ENCODE measurements at places on chromosomes 6 and 20.

DNA sequence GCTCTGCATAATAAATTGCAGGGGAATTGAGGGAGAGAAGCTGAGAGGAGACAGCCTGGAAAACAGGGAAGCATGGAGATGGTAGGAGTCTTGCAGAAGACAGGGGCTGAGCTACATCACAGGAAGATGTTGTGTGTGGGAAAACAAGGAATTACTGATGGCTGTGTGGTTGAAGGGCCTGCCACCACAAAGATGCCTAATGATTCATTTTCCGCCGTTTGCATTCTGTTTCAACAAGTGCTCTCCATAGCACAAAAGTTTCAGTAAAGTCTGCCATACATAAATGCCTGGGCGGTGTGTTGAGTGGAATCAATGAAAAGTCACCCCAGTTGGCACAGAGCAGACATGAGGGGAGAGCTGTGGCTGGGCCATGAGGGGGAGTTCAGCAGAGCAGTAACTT lies 5.6 kb upstream of the KLHL31 start:
- DNase-seq, result no peak

DNA sequence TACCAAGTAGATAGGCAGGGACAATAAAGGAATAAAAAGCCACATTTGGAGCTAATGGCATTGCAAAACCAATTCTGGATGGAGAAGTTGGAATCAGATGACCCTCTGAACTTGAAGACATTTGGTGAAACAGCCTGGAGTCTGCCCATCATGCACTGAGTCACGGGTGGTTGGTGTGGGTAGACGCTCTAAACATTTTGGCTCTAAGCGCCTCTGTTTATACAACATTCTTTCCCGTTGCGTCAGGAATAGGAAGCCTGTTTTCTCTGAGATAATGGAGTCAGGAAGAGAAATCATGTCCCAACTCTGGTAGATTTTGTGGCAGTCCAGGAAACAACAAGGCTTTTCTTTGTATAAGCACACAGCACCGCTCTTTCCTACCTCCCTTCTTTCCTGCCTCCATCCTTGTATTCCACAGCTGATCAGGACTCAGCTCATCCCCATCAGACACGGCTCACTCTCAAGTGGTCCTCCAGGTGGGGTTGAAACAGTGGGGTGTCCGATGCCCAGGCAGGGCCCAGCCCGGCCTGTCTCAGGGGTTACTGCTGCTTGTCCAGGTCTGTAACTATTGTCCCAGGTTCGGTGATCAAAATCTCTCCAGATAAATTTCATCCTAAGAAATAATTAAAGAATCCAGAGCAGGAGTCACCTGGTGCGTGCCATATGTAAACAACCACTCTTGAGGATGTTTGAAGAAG lies 12.1 kb upstream of the RAMACL start:
- no peak for DNase-seq

- no peak for DNase-seq
These were observed 2.9 kb upstream of the PYGB start for GRCh38 chr20:25244976-25245375.

GRCh38 chr20:47167846-47168245 lies 188.7 kb downstream of the ZMYND8 start:
- no peak for DNase-seq

DNA sequence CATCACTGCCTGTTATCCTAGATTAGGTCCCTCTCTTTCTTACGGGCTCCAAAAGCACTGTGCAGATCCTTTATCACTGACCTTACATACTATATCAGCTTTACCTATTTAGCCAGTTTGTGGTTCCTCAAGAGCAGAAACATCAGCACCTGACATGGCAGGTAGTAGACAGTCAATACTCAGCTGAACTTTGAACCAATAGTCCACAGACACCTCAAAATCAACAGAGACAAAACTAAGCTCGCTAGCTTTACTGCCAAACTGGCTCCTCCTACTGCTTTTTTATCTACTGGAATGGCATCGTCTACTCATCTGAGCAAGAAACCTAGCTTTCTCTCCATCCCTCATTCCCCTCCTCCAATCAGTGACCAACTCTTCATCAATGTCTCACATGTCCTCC lies 5.6 kb downstream of the IL17A start:
- no peak for DNase-seq

GRCh38 chr6:31037682-31038081 lies 27.4 kb downstream of the MUC22 start:
- DNase-seq, result no peak

DNA sequence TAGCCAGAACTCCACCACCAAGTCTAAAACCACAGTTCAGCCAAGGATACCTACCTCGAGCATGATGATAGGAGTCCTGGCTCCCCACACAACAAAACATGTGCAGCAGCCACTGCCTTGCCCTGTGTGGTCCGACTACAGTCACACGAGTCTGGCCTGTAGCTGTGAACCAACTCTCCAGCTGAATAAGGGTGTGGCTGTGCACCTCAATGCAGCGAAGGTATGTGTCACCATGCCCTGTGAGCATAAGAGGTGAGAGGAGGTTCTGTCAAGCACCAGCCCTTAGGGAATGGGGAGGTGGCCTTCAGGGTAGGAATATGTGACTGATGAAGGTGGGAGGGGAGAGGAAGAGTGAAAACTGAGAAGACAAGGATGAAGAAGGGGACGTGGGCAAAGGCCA lies 16.7 kb upstream of the KHDC1L start:
- DNase-seq, result no peak

GRCh38 chr6:4344317-4344899 lies 209.0 kb upstream of the ECI2 start:
- DNase-seq, result no peak

GRCh38 chr6:127343809-127344659 lies 625 bp upstream of the ECHDC1 start:
- no peak for DNase-seq

DNA sequence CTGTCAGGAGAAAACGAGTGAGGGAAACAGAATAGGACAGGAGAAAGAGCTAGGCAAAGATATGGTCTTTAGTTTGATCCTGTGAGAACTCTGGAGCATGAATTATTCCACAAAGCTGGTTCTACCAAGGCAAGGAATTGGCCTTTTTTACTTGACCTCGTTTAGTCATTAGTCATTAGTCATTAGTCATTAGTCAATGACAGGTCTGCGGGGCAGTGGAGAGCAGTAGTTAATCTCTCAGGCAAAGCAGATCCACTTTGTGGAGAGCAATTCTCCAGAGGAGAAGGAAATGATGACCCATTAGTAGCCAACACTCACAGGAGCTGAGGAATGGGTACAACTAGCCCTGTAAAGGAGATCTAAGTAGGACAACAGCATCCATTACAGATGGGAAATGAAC lies 22.0 kb upstream of the ABCC10 start:
- DNase-seq, result no peak

GRCh38 chr20:62121776-62122653 lies at the start of gene LSM14B:
LSM14B (plus strand) TSS chr20:62122475; CDS start chr20:62122667, 192 bp downstream.
- DNase-seq, result peak; percentile 98

DNA sequence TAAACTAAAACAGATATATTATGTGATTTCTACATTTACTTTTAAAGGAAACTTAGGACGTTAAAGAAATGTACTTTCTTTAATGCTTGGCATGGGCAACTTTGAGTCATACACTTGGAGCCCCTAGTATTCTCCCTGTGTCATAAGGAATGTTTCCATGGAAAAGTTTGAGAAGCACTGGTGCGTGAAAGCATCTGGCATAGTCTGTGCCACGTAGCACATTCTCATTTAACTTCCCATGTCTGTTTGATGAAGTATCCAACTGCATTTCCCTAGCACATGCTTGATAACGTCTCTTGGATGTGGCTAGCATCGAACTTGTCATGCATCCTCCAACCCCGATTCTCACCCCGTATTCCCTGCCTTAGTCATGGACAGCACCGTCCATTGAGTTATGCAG lies 172.0 kb downstream of the TBC1D7 start:
- no peak for DNase-seq

GRCh38 chr6:156740604-156741003 lies 36.6 kb upstream of the ARID1B start:
- no peak for DNase-seq

All from stimulated activated CD8-positive, alpha-beta memory T cell treated with anti-CD3 and anti-CD28 coated beads, Interleukin-15, amount 100 ng/mL, for 4 hours (primary cell).